ENCODE measurements at places on chromosomes 2 and 18.

- no peak for DNase-seq
Observed at GRCh38 chr2:192960945-192961344, 766.2 kb upstream of the TMEFF2 start.

DNA sequence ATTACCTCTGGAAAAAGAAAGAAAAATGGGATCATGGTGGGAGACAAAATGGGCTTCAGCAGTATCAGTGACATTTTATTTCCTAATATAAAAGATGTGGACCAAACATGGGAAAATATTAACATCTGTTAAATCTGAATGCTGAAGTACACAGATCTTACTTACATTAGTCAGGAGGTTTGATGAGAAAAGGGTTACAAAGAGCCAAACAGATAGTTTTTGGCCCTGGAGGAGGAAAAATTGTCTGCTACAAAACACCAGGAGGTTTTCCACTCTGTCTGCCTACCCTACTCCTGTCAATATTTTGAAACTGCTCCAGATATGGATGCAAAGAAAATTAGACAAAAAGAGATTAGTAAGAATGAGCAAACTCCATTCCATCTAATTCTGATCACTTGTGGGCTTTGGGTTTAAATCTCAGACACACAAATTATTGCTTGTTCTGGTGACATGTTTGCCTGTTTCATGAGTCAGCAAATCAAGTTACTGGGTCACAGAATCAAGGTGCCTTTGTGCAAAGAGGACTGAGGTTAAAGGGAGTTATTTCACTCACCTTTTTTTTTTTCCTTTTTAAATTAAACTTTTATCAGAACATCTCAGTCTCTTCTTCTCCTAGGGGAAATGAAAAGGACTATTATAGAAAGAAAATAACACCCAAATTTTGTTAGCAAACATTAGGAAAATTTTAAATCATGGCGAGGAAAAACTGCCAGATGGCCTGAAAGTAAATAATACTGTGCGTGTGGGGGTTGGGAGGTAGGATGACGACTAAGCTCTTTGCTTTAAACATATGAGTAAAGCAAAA, 87.0 kb upstream of the SPATS2L start:
- no peak for DNase-seq

DNA sequence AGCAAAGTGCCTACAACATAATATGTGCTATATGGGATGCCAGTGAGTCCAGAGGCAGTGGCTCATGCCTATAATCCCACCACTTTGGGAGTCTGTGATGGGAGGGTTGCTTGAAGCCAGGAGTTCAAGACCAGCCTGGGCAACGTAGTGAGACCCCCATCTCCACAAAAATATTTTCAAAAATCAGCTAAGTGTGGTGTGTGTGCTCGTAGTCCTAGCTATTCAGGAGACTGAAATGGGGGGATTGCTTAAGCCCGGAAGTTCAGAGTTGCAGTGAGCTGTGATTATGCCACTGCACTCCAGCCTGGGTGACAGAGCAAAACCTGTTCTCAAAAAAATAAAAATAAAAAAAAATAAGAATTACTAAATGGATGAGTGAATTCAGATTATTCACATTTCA, 23.4 kb downstream of the OTX1 start:
- DNase-seq, result no peak

- DNase-seq, result no peak
Observed at GRCh38 chr18:65035701-65036100, 715.1 kb upstream of the CDH7 start.

DNA sequence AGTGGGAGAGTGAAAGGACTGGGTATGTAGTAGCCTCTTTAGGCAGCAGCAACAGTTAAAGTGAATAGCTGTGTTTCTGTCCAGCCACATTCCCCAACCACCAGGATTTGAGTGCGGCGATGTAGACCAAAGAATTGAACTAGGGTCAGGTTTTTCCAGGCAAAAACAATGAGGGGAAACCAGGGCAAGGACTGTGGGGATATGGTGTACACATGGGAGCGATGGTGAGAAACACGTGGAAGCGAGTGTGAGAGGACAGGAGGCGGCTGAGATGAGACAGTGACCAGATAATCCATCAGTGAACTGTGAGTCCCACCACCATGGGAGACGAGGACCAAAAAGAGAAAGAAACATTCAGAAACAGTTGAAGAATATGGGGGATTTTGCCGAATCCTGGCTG, 409.5 kb downstream of the TSN start:
- DNase-seq, result no peak

GRCh38 chr2:159902722-159903121, 104.7 kb upstream of the CD302 start:
- DNase-seq, result no peak

DNA sequence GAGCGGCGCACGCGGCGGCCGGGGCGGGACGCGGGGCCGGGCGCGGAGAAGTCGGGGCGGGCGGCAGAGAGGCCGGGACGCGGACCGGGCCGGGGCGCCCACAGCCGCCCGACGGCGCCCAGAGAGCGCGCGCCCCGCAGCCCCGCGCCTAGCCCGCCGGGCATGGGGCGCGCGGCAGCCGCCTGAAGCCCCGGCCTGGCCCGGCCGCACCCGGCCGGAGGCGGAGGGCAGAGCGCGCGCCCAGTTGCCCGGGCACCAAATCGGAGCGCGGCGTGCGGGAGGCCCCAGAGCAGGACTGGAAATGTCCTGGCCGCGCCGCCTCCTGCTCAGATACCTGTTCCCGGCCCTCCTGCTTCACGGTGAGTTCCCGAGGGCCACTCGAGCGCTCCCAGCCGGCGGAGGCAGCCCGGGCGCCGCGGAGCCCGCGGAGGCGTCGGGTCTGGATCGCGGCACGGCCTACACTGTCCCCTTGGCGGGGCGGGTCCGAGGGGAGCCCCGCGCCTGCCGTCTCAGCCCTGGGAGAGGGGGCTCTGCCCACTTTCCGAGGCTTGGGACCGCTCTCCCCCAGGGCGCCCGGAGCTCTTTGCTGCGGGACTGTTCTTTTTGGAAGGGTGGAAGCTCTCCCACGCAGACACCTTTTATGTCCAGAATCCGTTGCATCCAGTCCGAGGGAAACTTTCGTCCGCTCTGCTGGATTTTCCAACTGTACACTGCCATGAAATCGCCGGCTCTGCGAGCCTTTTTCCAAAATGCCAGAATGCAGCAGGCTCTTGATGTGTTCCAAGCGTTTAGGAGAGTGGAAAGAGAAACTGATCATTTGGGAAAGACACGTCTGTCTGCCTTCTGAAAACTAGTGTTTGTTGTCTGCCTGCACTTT, 484 bp downstream of the APCDD1 start:
- DNase-seq, result no peak

- no peak for DNase-seq
Observed at GRCh38 chr2:237408335-237409000, 5.5 kb downstream of the COL6A3 start.

DNA sequence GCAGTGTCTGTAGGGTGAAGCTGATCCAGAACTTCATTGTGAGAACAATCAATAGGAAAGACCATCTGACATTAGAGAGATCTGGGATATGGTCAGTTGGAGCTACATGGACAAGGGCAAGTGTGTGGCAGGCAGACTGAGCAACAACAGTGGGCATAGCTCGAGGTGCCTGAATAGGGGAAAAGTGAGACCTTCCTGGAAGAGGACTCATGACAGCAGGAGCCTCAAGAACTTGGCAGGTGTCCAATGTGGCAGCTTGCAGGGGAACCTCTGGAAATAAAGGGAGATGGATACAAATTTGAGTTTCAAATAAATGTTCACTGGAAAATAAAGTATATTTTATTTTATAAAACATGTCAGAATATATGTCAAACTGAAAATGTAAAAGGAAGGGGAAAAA, 117.9 kb downstream of the TANC1 start:
- DNase-seq, result no peak

- no peak for DNase-seq
Observed at GRCh38 chr18:49581371-49581770, 19.5 kb downstream of the LIPG start.

GRCh38 chr18:34001376-34001775, 223.3 kb downstream of the NOL4 start:
- DNase-seq, result no peak

DNA sequence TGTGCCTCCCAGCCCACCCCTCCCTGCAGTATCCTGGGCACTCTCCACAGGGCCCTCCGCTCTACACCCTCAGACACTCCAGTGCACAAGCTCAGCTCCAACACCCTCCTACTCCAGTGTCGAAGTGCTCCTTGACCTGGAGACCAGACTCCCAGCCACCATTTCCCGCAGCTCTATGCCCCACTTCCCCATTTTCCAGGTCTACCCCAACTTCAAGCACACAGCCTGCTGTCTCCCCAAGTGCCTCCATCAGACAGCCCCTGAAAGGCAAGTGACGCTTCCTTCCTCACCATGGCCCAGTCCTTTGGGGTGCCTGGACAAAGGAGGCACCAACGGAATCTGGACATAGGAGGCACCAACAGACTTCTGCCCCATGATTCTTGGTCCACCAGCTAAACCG, 7.2 kb downstream of the PASK start:
- no peak for DNase-seq

DNA sequence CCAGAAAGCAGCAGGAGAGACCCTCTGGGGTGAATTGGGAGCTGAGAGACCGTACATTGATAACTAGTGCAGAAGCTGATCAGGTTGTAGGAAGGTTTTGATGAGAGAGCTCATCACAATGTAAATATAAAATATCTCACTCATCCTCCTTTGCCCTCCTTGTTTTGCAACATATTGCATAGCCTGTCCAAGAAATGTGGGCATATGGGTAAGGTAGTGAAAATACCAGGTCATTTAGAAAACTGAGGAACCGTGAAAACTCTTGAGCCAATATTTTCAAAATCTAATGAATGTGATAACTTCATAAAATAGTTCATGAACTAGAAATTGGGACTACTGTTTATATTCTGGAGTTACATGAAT, 31.4 kb downstream of the C18orf54 start:
- no peak for DNase-seq

DNA sequence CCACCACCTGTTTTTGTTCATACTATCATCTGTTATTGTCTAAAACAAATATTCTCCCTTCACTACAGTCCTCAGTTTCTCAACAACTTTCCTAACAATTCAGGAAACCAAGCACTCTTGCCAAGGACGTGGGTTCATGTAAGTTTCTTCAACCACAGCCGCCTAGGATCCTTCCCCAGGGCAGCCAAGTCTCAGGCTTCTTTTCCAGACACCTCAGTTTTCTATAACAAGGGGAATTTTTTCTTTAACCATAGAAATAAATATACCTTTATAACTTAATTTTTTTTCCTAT, 39.4 kb upstream of the AGPS start:
- DNase-seq, result no peak

DNA sequence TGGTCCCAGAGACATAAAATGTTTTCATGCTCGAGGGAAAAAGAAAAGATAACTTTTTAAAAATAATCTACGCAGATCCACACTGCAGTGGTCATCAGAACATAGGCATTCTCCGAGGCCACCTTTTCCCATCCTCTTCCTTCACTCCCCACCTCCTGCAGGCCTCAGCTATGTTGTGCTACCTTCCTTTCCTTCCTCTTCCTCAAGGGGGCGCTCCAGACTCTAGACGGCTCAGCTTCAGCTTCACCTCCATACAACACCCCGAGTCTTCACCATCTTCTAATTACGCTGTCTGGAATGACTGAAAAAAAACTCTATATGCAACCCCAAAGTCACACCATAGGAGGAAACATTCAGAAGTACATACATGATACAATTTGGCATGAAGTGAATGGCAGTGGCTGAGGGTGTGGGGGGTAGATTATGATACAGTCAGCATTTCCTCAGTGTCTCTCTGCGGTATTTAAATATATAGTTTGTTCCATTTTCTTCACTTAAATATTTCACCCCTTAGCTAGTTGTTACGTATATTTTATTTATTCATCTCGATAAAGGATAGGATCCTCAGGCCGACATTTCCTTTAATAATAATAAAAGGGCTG, 583.6 kb downstream of the IRS1 start:
- peak; percentile 46 for DNase-seq

DNA sequence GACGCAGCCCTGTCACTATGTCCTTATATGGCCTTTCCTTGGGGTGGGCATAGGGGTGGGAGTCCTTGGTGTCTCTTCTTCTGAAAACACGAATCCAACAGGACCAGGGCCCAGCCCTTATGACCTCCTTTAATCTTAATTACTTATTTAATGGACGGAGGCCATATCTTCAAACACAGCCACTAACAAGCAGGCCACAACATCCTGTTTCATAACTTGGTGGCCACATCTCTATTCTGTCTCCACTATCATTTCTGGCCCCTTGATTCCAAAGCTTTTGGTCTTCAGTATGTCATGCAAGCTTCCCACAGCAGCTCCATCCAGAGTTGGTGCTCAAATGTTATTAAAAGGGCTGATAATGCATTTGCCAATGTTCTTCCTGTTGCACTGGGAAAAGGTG, 287.3 kb upstream of the SMIM21 start:
- no peak for DNase-seq

DNA sequence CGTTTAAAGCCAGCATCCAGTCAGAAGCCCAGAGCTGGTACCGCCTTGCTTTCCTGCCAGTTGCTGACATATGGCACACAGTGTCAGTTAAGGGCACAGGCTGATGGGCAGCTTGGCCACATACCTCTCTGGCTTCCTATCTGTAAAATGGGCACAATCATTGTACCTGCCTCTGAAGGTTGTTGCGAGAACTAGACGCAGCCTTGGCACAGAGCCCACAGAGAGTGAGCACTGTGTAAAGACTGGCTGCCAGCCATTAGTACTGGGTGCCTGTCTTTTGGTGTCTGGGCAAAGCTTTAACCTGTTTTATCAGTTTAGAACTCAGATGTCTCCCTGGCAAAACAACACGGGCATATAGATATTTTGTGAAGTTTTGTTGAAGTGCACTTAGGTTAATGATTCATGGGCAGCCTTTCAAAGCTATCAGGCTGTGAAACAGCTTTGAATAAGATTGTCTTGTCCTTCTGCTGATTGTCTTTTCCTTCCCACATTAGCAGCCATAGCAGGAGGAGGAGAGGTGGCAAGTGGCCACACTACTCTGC, 269.5 kb downstream of the NEDD4L start:
- no peak for DNase-seq

GRCh38 chr18:23900994-23901393, 113.6 kb upstream of the TTC39C start:
- no peak for DNase-seq

DNA sequence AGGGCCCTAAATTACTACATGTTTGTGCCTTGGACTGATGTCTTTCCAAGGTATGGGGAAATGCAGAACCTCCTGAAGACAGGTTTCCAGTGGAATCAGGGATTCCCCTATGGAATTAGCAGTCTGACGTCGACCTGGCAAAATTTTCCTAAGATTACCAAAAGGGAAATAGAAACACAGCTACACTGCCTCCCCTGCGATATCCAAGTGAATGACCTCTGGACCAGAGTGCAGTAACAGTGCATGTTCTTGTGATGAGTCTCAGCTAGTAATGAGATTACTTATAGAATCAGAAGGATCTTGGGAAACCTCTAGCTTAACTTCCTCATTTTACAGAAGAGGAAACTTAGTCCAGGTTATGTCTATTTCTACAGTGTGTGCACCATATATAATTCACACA, 21.3 kb upstream of the CHST9 start:
- DNase-seq, result no peak

DNA sequence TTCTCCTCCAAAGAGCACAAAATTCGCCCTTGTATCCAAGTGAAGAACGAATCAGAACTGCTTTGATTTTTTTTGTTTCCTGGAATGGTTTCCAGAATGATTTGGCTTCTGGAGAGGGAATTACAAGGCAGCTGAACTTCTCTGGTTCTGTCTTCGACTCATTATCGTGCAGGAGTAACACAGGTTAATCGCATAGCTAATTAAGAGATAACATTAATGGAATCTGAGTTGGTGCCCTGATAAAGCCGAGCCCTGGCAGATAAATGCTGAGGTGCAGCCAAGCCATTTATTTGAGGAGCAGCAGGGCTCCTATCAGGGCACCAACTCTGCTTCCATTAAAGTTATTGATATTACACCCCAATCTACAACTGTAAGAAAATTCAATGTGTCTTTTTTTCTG, 433.7 kb downstream of the ZNF521 start:
- no peak for DNase-seq
